ENCODE measurements at places on chromosomes 5 and 9. TPM values are rescaled to one million over a fixed set of nuclear protein-coding genes. Genes with fewer than 3 reads are reported as not detected.

SUSD3 gene
- 27.1 TPM for total RNA-seq

GRCh38 chr5:159045165-159045811 lies 54.4 kb downstream of the EBF1 start:
- H3K36me3 ChIP-seq, result no peaks in the 10 kb centered on the region
- H3K4me1 ChIP-seq, result peaks cover 8% of the 10 kb centered on the region
- no peak overlapping the region for H3K27ac ChIP-seq
- no peak for DNase-seq
- no peak overlapping the region for H3K4me3 ChIP-seq
- peaks cover 68% of the 10 kb centered on the region for H3K27me3 ChIP-seq

DNA sequence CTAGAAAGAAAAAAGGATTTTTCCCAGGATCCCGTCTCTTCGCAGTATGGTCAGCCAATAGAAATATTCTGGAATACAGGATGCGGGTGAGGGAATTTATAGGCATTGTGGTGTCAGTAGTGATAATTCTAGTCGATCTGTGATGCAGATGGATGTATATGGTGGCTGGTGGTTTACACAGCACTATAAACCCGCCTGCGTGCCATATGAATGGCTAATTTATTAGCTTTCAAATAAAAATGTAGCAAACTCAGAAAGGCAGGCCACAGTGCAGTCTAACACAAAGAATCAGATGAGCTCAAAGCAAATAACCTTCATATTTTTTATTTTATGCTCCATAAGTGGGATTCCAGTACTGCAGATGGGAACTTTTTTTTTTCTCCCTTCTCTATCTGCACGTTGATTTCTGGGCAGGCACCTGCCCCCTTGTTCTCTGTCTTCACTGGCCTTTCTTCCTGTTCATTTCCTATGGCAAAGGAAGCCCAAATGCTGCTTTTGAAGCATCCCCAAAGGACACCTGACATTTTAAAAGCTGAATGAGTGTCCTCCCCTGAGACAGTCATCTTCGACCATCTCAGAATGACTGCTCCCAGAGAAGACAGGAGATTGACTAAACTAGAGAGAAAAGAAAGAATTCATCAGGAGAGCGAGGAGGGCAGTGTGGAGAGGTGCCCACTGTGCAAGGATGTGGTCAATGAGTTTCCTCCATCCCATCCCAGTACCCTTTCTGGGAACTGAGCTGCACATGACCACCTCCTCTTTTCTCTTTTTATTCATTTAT lies 52.1 kb downstream of the SEMA6A start:
- H3K4me1 ChIP-seq, result no peaks in the 10 kb centered on the region
- DNase-seq, result no peak
- H3K27ac ChIP-seq, result no peak overlapping the region

DNA sequence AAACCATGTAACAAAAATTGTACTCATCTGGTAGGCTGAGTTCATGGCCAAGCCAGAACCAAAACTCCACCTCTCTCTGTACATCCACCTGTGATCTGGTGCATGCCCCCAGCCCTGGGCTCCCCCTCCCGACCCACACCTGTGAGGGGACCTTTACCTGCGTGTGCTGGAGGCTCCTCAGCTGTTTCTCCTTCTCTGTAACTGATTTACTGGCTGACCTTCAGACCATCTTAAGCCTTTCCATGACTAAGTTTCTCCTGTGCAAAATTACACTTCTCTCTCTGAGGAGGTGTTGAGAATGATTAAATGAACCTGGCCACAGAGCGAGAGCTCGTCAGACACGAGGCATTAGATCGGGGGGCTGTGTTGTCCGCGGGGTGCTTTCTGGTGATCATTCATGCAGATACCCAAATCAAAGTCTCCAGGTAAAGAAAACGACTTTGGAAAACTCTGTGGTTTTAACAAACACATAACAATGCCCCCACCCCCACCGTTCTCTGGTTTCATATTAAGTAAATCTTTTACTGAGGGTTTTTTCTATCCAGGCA lies 136.4 kb downstream of the SEMA5A start:
- no peaks in the 10 kb centered on the region for H3K27me3 ChIP-seq
- no peak for DNase-seq
- no peaks in the 10 kb centered on the region for H3K36me3 ChIP-seq
- H3K27ac ChIP-seq, result no peak overlapping the region

- H3K27me3 ChIP-seq, result peaks cover 12% of the 10 kb centered on the region
- no peak overlapping the region for H3K4me3 ChIP-seq
- no peak for DNase-seq
- H3K27ac ChIP-seq, result no peak overlapping the region
Measured at GRCh38 chr9:70053864-70054263, 10.2 kb downstream of the MAMDC2 start.

DNA sequence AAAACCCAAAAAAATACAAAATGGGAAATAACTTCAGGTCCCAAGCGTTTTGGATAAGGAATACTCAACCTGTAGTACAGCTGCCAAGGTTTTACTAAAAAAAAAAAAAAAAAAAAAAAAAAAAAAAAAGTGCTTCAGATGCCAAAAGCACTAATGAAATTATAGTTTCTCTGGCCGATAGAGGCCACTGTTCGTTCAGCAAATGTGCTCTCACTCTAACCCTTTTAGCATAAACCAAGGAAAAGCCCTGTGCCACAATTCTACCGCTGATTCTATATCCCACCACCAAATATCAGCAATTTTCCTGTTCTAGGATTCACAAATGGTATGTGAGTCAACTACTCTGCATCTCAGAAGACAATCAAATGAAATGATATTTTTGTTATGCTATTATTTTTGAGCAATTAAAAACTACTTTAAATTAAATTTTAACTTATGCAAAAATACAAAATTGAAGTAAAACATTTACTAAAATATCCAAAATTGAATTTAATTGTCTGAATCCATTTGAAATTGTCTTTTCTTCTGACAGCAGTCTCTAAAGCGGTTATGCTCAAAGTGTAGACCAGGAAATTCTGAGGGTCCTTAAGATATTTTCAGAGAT lies 79.8 kb downstream of the RICTOR start:
- peaks cover 10% of the 10 kb centered on the region for H3K4me1 ChIP-seq
- H3K27ac ChIP-seq, result no peak overlapping the region
- H3K4me3 ChIP-seq, result no peak overlapping the region
- H3K36me3 ChIP-seq, result peaks cover 31% of the 10 kb centered on the region
- DNase-seq, result no peak

DNA sequence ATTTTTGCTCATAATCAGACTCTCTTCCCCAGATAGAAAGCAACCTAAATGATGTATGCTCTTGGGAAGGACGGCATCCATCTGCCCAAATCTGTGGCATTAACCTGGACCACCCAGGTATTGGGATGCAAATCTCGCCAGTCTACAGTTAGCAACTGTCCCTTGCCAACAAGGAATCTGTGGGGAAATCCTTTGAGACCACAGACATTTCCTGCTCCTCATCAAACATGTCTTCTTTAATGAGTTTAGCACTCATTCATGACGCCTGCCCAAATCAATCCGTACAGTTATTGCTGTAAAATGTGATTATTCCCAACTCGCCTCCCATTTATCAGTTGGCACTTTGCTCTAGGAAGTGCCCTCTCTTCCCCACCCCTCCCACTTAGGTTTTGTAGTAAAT lies 7.8 kb downstream of the ROR2 start:
- peaks cover 39% of the 10 kb centered on the region for H3K27me3 ChIP-seq
- no peaks in the 10 kb centered on the region for H3K36me3 ChIP-seq
- no peak for DNase-seq
- H3K4me1 ChIP-seq, result no peaks in the 10 kb centered on the region
- H3K27ac ChIP-seq, result no peak overlapping the region

DNA sequence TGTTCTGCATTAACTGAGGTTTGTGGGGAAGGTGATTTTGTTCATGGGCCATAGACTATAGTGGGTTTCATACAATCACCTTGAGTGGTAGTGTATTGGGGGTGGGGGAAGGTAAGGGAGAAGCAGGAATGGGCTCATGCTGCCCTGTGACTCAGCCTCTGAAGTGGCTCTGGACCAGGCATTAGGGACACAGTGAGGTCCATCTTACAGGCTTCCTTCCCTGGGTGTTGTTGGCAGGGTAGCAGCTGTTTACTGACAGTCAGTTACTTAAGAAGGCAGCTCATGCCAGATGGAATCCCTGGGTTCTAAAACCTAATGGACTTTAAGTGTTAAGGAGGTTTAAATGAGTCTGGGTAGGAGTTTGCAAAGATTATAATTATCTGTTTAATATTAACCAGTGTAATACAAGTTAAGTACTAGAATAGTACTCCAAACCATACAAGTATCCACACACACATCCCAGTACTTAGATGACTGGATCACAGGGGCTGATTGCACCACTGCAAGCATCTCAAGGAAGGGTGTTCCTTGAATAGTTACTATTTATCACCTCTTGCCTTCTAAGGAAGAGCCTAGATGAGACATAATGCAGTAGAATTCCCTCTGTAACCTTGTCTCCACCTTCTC lies 59.3 kb downstream of the CAST start:
- no peak for DNase-seq
- peaks cover 6% of the 10 kb centered on the region for H3K4me1 ChIP-seq
- no peak overlapping the region for H3K27ac ChIP-seq
- H3K36me3 ChIP-seq, result peaks cover 2% of the 10 kb centered on the region

GPR151 gene
- not detected for total RNA-seq

TMEM232 gene
- total RNA-seq, result 0.66 TPM

PCDHGA12 gene
- total RNA-seq, result 0.08 TPM
